ENCODE measurements at places on chromosomes 11 and 22.

- DNase-seq: no peak
These were observed 503.8 kb downstream of the BRD1 start for GRCh38 chr22:49323751-49324415.

- no peak for DNase-seq
These were observed 137.8 kb downstream of the CSNK2A3 start for GRCh38 chr11:11215058-11215815.

DNA sequence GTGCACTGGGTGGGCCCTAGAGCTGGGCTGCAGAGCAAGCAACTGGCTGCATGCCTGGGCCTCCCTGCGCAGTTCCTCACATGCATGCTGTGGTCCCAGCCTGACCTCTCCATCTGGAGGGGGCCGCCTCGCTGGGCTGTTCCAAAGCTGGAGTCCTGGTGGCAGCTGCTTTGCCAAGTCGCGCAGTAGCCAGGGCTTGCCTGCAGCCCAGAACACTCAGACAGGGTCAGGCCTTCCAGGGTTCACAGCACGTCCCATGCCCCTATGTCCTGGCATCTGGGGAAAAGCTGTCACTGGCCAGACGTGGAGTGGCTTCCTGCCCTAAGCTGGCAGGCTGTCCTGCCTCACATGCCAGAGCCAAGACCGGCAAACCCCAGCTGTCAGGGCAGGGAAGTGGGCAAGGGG lies 16.5 kb upstream of the CDC42EP2 start:
- no peak for DNase-seq

DNA sequence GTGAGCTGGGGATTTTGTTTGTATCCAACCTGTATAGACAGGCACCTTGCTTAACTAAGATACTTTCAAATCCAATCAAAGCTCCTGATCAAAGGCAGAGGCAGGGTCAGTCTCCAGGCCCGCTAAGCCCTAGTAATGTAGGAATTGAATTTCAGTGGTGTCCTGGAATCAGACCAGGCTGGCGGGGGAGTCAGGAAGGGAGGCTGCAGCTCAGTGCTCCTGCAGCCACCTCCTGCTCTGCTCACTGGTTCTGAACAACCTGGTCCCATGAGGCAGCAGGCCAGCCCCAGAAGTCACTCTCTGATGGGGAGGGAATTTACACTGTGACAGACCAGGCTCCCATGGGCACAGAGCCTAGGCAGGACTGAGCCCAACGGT lies 38.5 kb upstream of the GALNT18 start:
- DNase-seq: no peak

DNA sequence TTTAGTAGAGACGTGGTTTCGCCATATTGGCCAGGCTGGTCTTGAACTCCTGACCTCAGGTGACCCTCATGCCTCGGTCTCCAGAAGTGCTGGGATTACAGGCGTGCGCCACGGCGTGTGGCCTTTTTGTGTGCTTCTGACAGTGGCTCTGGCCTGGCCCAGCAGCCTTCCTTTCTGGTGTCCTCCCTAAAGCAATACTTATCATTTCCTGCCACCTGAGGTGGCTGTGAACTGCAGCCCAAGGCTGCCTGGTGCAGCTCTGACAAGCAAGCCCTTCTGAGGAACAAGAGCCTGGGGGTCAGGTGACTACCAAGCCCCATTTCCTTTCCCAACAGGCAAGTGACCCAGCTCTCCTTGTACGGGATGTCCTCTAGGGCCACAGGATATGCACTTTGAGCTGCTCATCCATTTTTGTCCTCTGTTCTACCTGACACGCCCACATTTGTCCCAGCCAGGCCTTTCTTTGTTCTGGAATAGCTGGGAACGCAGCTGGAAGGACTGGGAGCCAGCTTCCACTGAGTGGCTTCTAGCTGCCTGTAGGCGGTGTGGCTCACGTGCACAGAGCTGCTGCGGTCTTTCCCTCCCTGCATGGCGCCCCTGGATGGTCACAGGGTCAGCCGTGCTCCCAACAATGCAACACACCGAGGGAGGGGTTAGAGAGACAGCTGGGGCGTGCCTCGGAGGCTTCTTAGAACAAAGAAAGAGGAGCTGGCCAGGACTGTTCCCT lies 12.3 kb upstream of the BID start:
- DNase-seq: no peak

GRCh38 chr11:76151556-76152085 lies 54.7 kb downstream of the WNT11 start:
- no peak for DNase-seq

DNA sequence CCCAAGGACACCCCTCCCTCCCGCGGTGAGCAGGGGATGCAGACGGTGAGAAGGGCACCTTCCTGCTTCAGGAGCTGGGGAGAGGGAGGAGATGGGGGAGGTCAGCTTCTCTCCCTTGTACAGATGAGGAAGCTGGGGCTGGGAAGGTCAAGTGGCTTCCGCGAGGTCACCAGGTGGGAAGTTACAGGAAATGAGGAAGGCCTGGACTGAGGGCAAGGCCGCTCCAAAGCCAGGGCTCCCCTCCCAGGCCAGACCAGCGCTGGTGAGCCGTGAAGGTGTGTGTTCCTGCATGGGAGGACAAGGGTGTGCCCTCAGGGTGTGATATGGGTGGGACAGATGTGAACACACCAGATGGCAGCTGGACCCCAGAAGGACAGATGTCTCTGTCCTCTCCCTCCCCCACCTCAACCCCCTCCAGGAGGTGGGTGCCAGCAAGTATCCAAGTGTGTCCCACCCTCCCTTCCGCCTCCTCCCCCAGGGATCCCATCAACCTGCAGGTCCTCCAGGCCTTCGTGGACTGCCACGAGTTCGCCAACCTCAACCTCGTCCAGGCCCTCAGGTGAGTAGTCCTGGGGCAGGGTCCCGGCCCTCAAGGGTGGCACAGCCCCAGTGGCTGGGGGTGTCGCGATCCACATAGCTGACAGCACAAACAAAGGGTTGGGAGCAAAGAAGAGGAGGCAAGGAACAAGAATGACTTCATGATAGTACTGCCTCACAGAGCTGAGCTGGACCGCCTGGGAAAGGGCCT lies 16.6 kb downstream of the CYTH4 start:
- no peak for DNase-seq

GRCh38 chr11:117900720-117901440 lies 24.4 kb upstream of the FXYD6 start:
- DNase-seq: peak; percentile 20

Data from activated T-cell treated with anti-CD3 and anti-CD28 coated beads, Interleukin-2, amount 50 U/mL, for 24 hours (primary cell).